ENCODE measurements at places on chromosomes 6 and 20. TPM values are rescaled to one million over a fixed set of nuclear protein-coding genes. Genes with fewer than 3 reads are reported as not detected.
A peak's percentile ranks its signal among the peaks of the same experiment; 100 is the strongest.

The LINC00237 gene
- total RNA-seq: not detected

The CDS2 gene
- 42.8 TPM for total RNA-seq

The SLC22A2 gene
- total RNA-seq: not detected

The PTCHD4 gene
- total RNA-seq: 0.15 TPM

The XKR7 gene
- not detected for total RNA-seq

The PRKN gene
- total RNA-seq: not detected

The ZC3H12D gene
- not detected for total RNA-seq

The TSBP1 gene
- not detected for total RNA-seq

The PRL gene
- total RNA-seq: not detected

The CALHM4 gene
- not detected for total RNA-seq

The FAM110A gene
- 30.8 TPM for total RNA-seq

The MAN1A1 gene
- 13.3 TPM for total RNA-seq

- no peak for DNase-seq
Measured at GRCh38 chr20:43895235-43895634, 19.4 kb upstream of the TOX2 start.

GRCh38 chr20:45833030-45833882 lies at the start of gene SNX21:
TSS of gene SNX21 (plus strand) at chr20:45833799. CDS start at chr20:45833920, 121 bp downstream.
- DNase-seq: peak; percentile 60

GRCh38 chr20:15239542-15240206 lies 902.3 kb upstream of the FLRT3 start:
- DNase-seq: no peak

DNA sequence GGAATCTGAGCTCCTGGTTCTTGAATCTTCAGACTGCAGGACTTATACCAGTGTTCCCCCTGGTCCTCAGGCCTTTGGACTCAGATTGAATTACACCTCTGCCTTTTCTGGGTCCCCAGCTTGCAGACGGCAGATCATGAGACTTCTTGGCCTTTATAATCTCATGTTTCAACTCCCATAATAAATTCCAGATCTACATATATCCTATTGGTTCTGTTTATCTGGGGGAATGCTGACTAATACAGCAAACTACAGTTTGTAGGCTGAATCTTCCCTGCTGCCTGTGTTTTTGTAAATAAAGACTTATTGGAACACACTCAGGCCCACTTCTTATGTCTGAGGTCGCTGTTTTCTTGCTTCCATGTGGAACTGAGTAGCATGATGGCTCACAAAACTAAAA lies 184.7 kb downstream of the HDGFL1 start:
- no peak for DNase-seq

DNA sequence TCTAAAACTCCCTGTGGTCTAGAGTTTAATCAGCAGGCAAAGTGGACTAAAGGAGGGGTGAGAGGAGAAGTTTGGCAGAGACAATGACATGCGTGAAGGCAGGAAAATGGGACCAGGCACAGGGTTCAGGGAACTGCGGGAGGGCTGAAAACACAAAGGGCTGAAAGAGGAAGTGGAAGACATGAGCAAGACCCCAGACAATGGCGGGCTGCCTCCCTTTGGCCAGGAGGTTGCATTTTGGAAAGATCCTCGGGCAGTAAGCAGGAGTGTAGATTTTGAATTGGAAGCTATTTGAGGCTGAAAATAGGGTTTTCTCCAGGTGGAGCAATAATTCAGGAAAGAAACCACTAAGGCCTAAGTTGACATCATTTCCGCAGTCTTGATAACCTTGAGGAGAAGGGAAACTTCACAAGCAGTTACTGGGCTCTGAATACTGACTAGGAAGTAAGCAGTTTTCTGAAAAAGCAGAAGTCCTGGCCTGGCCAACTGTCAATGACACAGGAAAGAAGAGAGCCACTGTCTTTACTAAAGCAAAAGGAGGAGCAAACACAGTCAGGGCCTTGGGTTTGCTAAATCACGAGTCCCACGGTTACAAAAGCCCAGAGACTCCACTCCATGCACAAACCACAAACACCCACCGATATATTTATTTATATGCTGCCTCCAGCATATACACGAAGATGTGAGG lies 3.4 kb downstream of the LY86 start:
- no peak for DNase-seq

DNA sequence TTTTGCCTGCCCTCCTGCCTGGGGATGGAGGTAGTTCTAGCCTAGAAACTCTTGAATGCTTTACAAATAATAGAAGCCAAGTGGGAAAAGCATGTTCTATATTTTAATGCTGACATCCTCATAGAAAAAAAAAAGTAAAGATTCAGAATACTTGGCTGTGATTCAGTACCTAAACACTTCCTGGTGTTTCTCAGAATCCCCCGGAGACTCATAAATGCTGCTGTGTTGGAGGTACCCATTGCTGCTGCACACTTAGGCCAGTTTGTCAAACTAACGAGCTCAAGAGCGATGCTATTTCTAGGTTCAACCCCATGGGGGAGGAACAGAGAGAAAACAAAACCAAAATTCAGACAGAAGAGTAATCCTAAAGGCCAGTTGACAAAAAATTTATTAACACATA lies 38.8 kb upstream of the ZFP64 start:
- no peak for DNase-seq

GRCh38 chr6:44238687-44239350 lies 8.1 kb upstream of the HSP90AB1 start:
- DNase-seq: no peak

DNA sequence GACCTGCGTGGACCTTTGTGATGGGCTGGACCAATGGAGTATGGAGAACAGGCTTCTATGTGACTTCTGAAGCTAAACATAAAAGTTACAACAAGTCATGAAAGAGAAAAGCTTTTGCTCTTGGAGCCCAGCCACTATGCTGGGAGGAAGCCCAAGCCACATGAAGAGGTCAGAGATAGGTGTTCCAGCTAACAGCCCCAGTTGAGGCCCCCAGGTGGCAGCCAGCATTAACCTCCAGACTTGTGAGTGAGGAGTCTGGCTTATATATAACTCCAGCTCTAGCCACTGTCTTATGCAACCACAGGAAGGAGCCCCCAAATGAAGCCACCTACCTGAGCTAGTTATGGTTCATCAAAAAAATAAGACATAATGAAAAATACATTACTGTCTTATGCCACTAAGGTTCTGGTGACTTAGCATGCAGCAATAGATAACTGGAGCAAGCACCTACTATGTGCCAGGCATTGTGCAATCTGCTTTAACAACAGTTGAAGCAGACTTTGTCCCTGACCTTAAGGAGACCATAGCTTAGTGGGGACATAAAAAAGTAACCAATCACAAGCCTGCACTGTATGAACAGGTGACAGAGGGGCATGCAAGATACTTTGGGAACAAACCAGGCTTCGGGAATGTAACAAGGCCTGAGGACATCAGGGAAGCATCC lies 599.6 kb downstream of the PTPRT start:
- DNase-seq: no peak

GRCh38 chr20:49612127-49612738 lies 44.3 kb upstream of the PTGIS start:
- peak; percentile 82 for DNase-seq

GRCh38 chr20:45429618-45430017 lies 13.7 kb downstream of the PIGT start:
- DNase-seq: no peak

- DNase-seq: no peak
Measured at GRCh38 chr6:747028-747427, 54.1 kb upstream of the EXOC2 start.

DNA sequence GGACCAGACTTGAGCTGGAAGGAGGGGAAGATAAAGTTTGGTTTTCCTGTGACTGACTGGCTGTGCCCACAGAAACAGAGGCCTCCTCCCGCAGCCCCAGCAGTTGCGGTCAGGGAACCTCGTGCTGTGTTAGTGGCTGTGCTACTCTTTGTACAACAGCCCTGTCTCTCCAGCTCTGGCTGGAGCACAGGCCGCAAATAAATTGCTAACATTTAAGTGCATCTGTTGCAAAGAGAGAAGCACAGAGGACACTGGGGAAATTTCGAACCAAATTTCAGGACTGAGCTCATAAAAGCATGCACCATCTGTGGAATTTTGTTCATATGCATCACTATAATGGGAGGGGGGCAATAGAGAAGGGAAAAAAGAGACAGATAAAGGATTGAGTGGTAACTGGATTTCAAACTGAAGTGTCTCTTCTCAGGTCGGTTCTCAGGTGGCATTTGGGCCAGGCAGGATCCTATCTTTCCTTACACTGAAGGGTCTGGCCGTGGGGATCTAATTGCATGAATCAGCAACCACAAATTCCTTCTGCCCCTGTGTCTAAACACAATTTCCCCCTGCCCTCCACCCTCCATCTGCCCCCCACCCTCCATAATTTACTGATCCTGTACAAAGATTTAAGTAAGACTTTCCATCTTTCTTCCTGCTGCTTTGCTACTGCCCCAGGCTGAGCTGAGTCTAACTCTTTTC lies 88.9 kb upstream of the ATXN1 start:
- peak; percentile 58 for DNase-seq

DNA sequence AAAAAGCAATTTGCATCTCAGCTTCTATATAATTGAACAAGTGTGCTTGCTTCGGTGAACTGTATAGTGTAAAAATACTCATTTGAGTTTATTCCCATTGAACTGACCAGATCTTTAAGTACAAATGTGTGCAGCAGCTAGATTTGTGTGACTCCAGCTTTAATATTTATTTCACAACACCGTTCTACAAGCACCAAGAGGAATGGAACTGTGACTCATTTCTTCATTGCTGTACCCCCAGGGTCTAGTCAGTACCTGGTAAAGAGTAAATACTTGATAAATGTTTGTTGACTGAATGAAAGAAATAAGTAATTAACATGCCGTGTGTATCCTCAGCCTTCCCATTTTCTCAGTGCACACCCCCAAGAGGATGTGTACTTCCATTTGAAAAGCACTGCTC lies 464.8 kb downstream of the CBLN4 start:
- no peak for DNase-seq

DNA sequence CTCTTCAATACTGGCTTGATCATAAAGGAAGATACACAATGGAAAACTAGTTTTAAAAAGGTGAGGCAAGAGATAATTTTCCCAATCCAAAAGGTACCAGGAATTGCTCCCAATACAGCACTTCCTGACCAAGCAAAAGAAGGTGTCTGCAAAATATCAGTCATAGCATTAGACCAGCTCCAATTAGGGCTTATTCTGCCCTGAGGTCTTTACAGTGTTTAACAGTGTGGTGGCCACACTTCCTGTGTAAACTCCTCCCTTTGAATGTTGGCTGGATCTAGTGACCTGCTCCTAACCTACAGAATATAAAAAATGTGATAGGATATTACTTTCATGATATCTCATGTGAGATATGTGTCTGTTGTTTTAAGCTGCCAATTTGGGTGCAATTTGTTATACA lies 57.1 kb upstream of the BTN3A2 start:
- DNase-seq: no peak

DNA sequence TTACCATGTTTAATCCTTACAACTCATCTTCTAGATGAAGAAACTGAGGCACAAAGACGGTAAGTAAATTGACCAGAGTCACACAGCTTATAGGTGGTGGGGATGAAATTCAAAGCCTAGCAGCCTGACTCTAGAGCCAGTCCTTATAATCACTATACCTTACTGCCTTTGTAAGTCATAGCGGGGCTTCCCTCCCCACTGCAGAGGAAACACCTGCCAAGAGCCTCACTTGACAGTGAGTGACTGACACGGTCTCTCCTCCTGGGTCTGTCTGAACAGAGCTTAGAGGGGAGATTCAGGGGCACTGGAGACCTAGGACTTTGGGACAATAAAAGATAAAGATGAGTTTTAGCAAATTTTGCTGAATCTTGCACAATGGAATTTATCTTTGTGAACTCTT lies 12.8 kb downstream of the SUN5 start:
- DNase-seq: no peak

DNA sequence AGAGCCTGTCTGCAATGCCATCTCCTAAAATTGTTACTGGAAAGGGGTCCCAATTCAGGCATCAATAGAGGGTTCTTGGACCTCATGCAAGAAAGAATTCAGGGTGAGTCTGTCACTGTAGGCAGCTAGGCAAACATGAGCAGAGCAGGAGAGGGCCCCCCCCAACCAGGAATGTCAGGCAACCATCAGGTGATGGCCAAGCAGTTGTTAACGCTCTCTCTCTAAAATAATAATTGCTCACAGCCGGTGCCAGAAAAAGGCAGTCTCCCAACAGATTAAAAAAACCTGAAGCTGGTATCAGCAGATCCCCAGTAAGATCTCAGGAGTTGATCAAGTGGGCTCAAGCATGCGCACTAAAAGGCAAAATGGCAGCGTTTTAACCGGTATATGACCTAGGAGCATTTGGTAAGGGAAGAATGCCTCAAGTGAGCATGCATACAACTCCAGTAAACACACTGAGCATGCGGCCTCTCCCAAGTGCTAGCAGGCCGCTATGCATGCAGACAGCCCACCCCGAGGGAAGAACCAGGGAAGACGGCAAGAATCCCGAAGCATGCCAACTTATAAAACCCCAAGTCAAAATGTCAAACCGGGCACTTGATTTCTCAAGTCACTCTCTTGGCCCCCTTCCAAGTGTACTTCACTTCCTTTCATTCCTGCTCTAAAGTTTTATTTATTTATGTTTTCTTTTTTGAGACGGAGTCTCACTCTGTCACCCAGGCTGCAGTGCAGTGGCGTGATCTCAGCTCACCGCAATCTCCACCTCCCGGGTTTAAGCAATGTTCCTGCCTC lies 44.0 kb upstream of the RNGTT start:
- no peak for DNase-seq

- DNase-seq: no peak
Measured at GRCh38 chr6:57283911-57284455, 33.4 kb upstream of the PRIM2 start.

GRCh38 chr6:89471287-89471867 lies 38.4 kb downstream of the ANKRD6 start:
- no peak for DNase-seq

GRCh38 chr6:161066511-161066910 lies 74.9 kb downstream of the MAP3K4 start:
- DNase-seq: no peak

DNA sequence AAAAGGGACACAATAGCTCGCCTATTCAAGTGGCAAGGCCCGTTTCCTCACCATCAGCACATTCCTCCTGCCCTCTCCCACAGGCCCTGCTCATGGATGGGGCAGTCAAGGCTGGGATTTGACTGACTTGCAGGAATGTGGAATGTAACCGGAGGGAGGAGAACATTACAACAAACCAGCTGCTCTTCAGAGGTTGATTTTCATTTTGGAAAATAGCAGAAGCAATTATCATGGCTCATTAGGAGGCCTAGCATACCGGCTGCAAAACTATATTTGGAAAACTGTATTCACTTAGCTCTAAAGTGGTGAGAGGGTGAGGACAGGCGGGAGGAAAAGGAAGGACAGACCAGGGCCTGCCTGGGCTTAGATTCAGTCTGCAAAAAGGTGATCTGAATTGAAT lies 283.7 kb downstream of the CD83 start:
- no peak for DNase-seq

GRCh38 chr6:106448000-106448426 lies 87.5 kb downstream of the CRYBG1 start:
- DNase-seq: no peak

- no peak for DNase-seq
Measured at GRCh38 chr20:10961651-10962288, 288.0 kb upstream of the JAG1 start.

DNA sequence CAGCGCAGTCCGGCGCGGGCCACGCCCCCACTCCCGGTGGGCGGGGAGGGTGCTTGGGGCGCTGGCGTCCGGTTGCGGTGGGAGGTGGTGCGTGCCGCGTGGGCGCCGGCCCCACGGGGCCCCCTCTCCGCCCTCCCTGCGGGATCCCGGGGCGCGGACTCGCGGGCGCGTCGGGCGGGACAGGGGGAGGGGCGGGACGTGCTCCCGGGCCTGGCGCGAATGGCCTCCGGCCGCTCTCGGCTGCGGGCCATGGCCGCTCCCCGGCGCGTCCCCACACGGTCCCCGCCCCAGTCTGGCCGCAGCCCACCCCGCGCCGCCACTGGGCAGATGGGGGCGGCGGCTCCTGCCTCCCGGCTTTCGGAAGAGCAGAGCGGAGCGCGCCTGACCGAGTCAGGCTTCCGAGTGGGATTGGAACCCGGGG lies 771 bp upstream of the PPP1R3G start:
- DNase-seq: no peak

Data from PC-9 (cell line).